ENCODE measurements at places on chromosomes 2 and 18. TPM values are rescaled to one million over a fixed set of nuclear protein-coding genes. Genes with fewer than 3 reads are reported as not detected.

The DLX2 gene
- not detected for total RNA-seq

DNA sequence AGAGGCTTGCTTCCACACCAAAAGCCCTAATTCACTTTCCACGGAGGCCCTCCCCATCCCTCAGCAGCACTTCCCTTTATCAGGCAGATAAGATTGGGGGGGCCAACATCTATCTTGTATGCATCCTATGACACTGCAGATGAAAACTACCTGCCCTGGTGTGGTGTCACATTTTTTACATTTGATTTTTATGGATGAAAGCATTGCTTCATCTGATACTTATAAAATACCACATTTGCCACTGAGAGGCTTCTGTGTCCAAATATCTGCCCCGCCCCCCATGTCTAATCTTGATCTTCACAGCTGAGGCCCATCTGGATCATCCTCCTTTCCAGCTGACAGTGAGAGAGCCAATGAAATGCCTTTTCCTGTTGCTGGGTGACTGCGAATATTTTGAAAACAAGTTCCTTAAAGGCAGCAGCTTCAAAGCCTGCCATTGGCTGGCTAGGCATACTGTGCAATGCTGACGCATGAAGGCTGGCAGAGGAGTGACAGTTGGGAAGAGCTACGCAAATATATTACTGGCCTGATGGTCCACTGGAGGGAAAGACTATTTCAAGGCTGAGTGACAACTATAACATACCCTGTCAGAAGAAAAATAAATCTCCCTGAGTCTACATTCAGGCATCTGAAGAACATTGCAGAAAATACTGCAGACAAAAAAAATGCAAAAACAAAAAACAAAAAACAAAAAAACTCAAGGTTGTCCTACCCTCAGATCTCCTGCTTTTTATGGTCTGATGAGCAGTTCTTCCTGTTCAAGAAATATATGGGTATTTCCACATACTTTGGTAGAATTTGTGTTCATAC is 318.7 kb downstream of the PDE11A start:
- H3K27ac ChIP-seq = no peak overlapping the region
- H3K4me3 ChIP-seq = no peak overlapping the region
- no peaks in the 10 kb centered on the region for H3K4me1 ChIP-seq

The REL gene
- total RNA-seq = 27.9 TPM

DNA sequence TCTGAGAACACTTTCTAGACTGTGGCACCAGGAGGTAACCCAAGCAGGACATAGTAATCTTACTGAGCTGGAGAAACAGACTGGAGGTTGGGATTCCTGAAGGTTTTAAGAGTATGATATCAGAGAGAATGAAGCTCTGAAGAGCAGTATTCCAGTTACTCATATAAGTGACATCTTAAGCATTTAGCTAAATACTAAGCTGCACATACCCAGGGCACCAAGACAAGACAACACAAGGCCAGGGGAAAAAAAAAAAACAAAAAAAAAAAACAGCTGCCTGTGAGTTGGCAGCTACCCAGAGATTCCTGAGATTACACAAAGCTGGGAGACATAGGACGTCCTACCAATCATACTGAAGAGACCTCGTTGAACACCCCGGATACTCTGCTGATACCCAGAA is 175.8 kb downstream of the SRBD1 start:
- H3K4me1 ChIP-seq = no peaks in the 10 kb centered on the region
- H3K27me3 ChIP-seq = no peaks in the 10 kb centered on the region
- DNase-seq = no peak
- no peak overlapping the region for H3K27ac ChIP-seq
- H3K4me3 ChIP-seq = no peak overlapping the region
- H3K36me3 ChIP-seq = peaks cover 32% of the 10 kb centered on the region

All from activated naive CD8-positive, alpha-beta T cell treated with anti-CD3 and anti-CD28 coated beads, Interleukin-2, amount 10 ng/mL, durations not matched to agents 7 days and 5 days (primary cell).